ENCODE measurements at places on chromosomes 1 and 21. TPM values are rescaled to one million over a fixed set of nuclear protein-coding genes. Genes with fewer than 3 reads are reported as not detected.

The SH2D1B gene
- 0.06 TPM for total RNA-seq

The TFF1 gene
- total RNA-seq: not detected

The ACTA1 gene
- total RNA-seq: 18.7 TPM

The COG2 gene
- total RNA-seq: 23.2 TPM

The NHLH1 gene
- 0.11 TPM for total RNA-seq

The LAMB3 gene
- 0.70 TPM for total RNA-seq

The KRTAP12-2 gene
- total RNA-seq: not detected

The SYTL1 gene
- 14.7 TPM for total RNA-seq

The CFAP410 gene
- total RNA-seq: 40.9 TPM

The TRIM17 gene
- 6.7 TPM for total RNA-seq

The OR6N2 gene
- not detected for total RNA-seq

The COL9A2 gene
- total RNA-seq: 3.4 TPM

The BGLAP gene
- 0.67 TPM for total RNA-seq

The PPIAL4G gene
- not detected for total RNA-seq

The TTC22 gene
- total RNA-seq: not detected

The C1orf210 gene
- not detected for total RNA-seq

The OSBPL9 gene
- total RNA-seq: 108 TPM

The CHD5 gene
- 0.24 TPM for total RNA-seq

The RGS7 gene
- total RNA-seq: not detected

The CD53 gene
- total RNA-seq: not detected

The NT5C1A gene
- total RNA-seq: 1.8 TPM

The RAB42 gene
- 11.7 TPM for total RNA-seq

The BATF3 gene
- 1.8 TPM for total RNA-seq

The SPRR1A gene
- not detected for total RNA-seq

The IL10 gene
- not detected for total RNA-seq

The PTPN22 gene
- not detected for total RNA-seq

The POU2F1 gene
- total RNA-seq: 21.9 TPM

The SRP9 gene
- 241 TPM for total RNA-seq

The KRTAP13-1 gene
- not detected for total RNA-seq

The C1orf87 gene
- not detected for total RNA-seq

The EVA1B gene
- 40.4 TPM for total RNA-seq

The ETV3L gene
- total RNA-seq: not detected

The SPATA6 gene
- 3.6 TPM for total RNA-seq

The GRIK1 gene
- total RNA-seq: 0.53 TPM

The NTMT2 gene
- total RNA-seq: not detected

The RNF223 gene
- total RNA-seq: 1.7 TPM

The NUF2 gene
- 33.7 TPM for total RNA-seq

The CFAP126 gene
- total RNA-seq: not detected

The ZNF683 gene
- total RNA-seq: not detected

The TMPRSS15 gene
- not detected for total RNA-seq

The AP4B1 gene
- total RNA-seq: 18.8 TPM

The PER3 gene
- total RNA-seq: 13.2 TPM

The ZNF124 gene
- 52.6 TPM for total RNA-seq

The OR10K1 gene
- not detected for total RNA-seq

The TEDDM1 gene
- not detected for total RNA-seq

The GPR161 gene
- total RNA-seq: 17.0 TPM

The TSPEAR gene
- total RNA-seq: 3.2 TPM

The NBPF9 gene
- 12.7 TPM for total RNA-seq

The RIPK4 gene
- 2.4 TPM for total RNA-seq

The RNU1-1 gene
- total RNA-seq: under 0.01 TPM
